Fibroblast of pulmonary artery (primary cell): ENCODE measurements at places on chromosomes 2 and 18.

DNA sequence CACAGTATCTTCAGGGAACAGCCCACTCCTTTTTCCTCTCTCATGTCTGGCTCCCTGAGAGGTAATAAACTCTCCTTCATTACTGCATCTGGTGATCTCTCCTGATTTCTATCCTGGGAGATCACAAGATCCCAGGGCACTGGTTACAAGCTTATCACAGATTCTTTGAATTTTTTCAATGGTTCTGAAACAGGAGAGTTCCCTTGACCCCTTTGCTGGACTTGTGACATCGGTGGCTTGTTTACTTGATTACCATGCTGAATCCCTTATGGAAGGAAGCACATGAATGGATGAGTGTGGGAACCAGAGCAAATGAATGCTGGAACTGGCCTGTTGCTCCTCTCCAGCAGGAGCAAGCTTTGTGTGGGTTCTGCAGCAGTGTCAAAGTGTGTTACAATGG, 67.2 kb upstream of the HNMT start:
- no peak for DNase-seq

GRCh38 chr18:3538456-3538855, 88.5 kb downstream of the TGIF1 start:
- no peak for DNase-seq

- DNase-seq = no peak
These were observed 18.4 kb upstream of the SPRED2 start for GRCh38 chr2:65450810-65451209.

DNA sequence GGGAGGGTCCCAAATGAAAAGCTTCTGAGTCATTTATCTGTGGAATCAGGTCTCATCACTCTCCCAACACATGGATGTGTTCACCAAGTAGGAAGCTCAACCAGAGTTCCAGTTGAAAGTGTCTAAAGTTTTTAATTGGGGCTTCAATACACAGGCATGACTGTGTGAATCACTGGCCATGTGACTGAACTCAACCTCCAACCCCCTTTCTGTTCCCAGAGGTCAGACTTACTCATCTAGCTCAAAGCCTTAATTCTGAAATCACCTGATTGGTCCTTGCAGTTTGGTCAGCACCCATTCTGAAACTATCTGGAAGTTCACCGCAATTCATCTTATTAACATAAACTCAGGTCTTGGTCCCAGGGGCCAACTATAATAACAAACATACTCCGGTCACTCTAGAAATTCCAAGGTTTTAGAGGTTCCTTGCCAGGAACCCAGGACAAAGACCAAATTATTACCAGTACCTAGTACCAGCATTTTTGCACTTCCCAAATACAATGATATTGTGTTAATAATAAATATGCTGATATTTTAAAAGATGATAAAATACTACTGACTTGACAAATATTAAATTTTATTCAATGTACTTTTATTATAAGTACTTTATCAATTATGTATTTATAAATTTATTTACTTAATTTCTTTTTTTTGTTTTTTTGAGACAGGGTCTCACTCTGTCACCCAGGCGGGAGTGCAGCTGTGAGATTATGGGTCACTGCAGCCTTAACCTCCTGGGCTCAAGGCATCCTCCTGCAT, 10.7 kb upstream of the RBM45 start:
- no peak for DNase-seq

- DNase-seq = no peak
These were observed 80.1 kb downstream of the EML4 start for GRCh38 chr2:42249284-42249683.
